ENCODE measurements at places on chromosomes 3 and 15. TPM values are rescaled to one million over a fixed set of nuclear protein-coding genes. Genes with fewer than 3 reads are reported as not detected.

MME gene
- total RNA-seq, result 42.0 TPM

ASB14 gene
- not detected for total RNA-seq

CLDN16 gene
- 0.30 TPM for total RNA-seq

ZCWPW2 gene
- total RNA-seq, result 1.2 TPM

KLHL6 gene
- total RNA-seq, result under 0.01 TPM

SYNM gene
- 24.0 TPM for total RNA-seq

CTXND1 gene
- total RNA-seq, result not detected

PEX5L gene
- total RNA-seq, result 5.6 TPM

CIDEC gene
- total RNA-seq, result not detected

FBXW12 gene
- total RNA-seq, result not detected

TYRO3 gene
- total RNA-seq, result 11.5 TPM

FBXO40 gene
- not detected for total RNA-seq

ACKR4 gene
- total RNA-seq, result 24.0 TPM

PLD1 gene
- 16.9 TPM for total RNA-seq

GPR27 gene
- total RNA-seq, result 0.26 TPM

ABHD2 gene
- total RNA-seq, result 72.3 TPM

CD200R1 gene
- total RNA-seq, result 0.07 TPM

ADAMTSL3 gene
- total RNA-seq, result 1.6 TPM

SCG5 gene
- 29.6 TPM for total RNA-seq

CLSTN2 gene
- 1.6 TPM for total RNA-seq

AQP9 gene
- not detected for total RNA-seq

SERPINI2 gene
- total RNA-seq, result not detected

CLDN18 gene
- total RNA-seq, result not detected

TMEM39A gene
- total RNA-seq, result 99.4 TPM

ZIC1 gene
- 0.03 TPM for total RNA-seq

COLQ gene
- total RNA-seq, result 0.36 TPM

OIP5 gene
- 0.56 TPM for total RNA-seq

DPPA2 gene
- total RNA-seq, result not detected

KNL1 gene
- 2.0 TPM for total RNA-seq

TRIM42 gene
- not detected for total RNA-seq

ARRDC4 gene
- total RNA-seq, result 54.2 TPM

GRAMD2A gene
- 0.46 TPM for total RNA-seq

DALRD3 gene
- 47.7 TPM for total RNA-seq

GOLGA8G gene
- not detected for total RNA-seq
